Endodermal cell (in vitro differentiated cells): ENCODE measurements at places on chromosomes 6 and 20. TPM values are rescaled to one million over a fixed set of nuclear protein-coding genes. Genes with fewer than 3 reads are reported as not detected.

GRCh38 chr6:73064266-73064665 is 161.0 kb downstream of the KHDC1L start:
- H3K27me3 ChIP-seq: no peaks in the 10 kb centered on the region
- H3K36me3 ChIP-seq: no peaks in the 10 kb centered on the region
- no peaks in the 10 kb centered on the region for H3K4me1 ChIP-seq
- no peak for DNase-seq
- H3K4me3 ChIP-seq: no peak overlapping the region

DNA sequence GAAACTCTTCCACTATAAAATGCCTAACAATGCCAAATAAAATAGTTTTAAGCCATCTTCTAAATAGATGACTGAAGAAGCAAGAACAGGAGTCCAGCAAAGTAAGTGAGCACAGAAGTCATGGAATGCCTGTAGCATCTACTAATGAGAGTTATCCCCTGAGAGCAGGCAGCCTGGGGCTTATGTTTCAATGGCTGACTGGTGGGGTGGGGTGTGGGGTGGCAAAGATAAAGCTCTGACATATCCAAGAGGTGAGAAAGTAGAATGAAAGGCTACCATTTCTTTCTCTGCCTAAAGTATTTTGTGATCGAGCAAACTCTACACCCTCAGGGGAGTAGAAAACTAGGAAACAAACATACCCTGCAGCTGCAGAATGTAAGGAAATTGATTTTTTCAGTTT is 348.8 kb downstream of the TFAP2B start:
- H3K27ac ChIP-seq: no peak overlapping the region
- DNase-seq: peak; percentile 45
- no peak overlapping the region for H3K4me3 ChIP-seq
- H3K27me3 ChIP-seq: no peaks in the 10 kb centered on the region
- H3K4me1 ChIP-seq: no peaks in the 10 kb centered on the region

The TRIM40 gene
- not detected in 2 replicates for total RNA-seq

The SYNDIG1 gene
- 1.9 to 7.8 TPM (median 6.8 TPM) in 3 replicates for total RNA-seq

GRCh38 chr6:110211753-110212152 is 31.5 kb downstream of the CDC40 start:
- no peak overlapping the region for H3K27ac ChIP-seq
- no peak for DNase-seq
- no peaks in the 10 kb centered on the region for H3K4me1 ChIP-seq

DNA sequence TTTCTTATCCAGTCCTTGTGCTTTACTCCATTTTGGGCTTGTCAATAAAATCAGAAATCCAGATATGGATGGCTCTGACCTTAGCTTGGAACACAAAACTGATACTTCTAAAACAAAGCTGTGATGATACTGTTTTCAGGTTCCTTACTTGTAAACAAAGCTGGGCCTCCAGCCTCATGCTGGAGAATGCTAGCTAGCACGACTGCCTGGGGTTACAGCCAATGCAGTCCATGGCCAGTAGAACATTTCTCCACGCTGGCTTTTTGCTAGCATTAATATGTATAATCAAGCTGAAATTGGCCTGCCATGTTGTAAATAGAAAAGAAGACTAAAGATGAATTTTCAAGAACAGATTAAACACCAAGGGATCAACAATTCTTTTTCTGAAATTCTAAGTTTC is 63.9 kb downstream of the MTHFD1L start:
- H3K4me1 ChIP-seq: no peaks in the 10 kb centered on the region
- H3K4me3 ChIP-seq: no peak overlapping the region
- H3K36me3 ChIP-seq: peaks cover 65% of the 10 kb centered on the region
- no peaks in the 10 kb centered on the region for H3K27me3 ChIP-seq
- H3K27ac ChIP-seq: no peak overlapping the region
